CD4-positive, CD25-positive, alpha-beta regulatory T cell (primary cell): ENCODE measurements at places on chromosomes 7 and 10. TPM values are rescaled to one million over a fixed set of nuclear protein-coding genes. Genes with fewer than 3 reads are reported as not detected.

GRCh38 chr10:131318291-131318690 lies 6.8 kb upstream of the TCERG1L start:
- DNase-seq = no peak
- no peak overlapping the region for H3K4me3 ChIP-seq
- H3K36me3 ChIP-seq = no peaks in the 10 kb centered on the region
- no peak overlapping the region for H3K27ac ChIP-seq
- no peaks in the 10 kb centered on the region for H3K4me1 ChIP-seq
- H3K27me3 ChIP-seq = no peaks in the 10 kb centered on the region

Gene CRHR2
- polyA plus RNA-seq = not detected

Gene TIAL1
- polyA plus RNA-seq = 16.6 TPM

Gene NCF1
- 3.5 TPM for polyA plus RNA-seq

- no peaks in the 10 kb centered on the region for H3K4me1 ChIP-seq
- no peaks in the 10 kb centered on the region for H3K36me3 ChIP-seq
- no peak overlapping the region for H3K4me3 ChIP-seq
- H3K27ac ChIP-seq = no peak overlapping the region
Measured at GRCh38 chr10:78414380-78414779, 380.7 kb downstream of the RPS24 start.

Gene NODAL
- polyA plus RNA-seq = 0.17 TPM

Gene TDRD1
- polyA plus RNA-seq = 0.25 TPM

GRCh38 chr7:140981951-140982350 lies 32.8 kb downstream of the MRPS33 start:
- no peak overlapping the region for H3K27ac ChIP-seq
- peaks cover 12% of the 10 kb centered on the region for H3K27me3 ChIP-seq
- H3K36me3 ChIP-seq = no peaks in the 10 kb centered on the region
- no peak for DNase-seq
- no peaks in the 10 kb centered on the region for H3K4me1 ChIP-seq

Gene TAS2R41
- not detected for polyA plus RNA-seq

GRCh38 chr7:105799677-105800076 lies 76.7 kb downstream of the ATXN7L1 start:
- H3K27me3 ChIP-seq = no peaks in the 10 kb centered on the region
- H3K27ac ChIP-seq = peak overlapping the region; percentile 54
- peaks cover 5% of the 10 kb centered on the region for H3K36me3 ChIP-seq
- peaks cover 36% of the 10 kb centered on the region for H3K4me1 ChIP-seq
- DNase-seq = no peak

Gene SLC18A3
- not detected for polyA plus RNA-seq

- no peaks in the 10 kb centered on the region for H3K4me1 ChIP-seq
- H3K4me3 ChIP-seq = no peak overlapping the region
Measured at GRCh38 chr7:24192691-24193090, 91.3 kb upstream of the NPY start.

Gene LRRTM3
- not detected for polyA plus RNA-seq

Gene OR9A2
- not detected for polyA plus RNA-seq

DNA sequence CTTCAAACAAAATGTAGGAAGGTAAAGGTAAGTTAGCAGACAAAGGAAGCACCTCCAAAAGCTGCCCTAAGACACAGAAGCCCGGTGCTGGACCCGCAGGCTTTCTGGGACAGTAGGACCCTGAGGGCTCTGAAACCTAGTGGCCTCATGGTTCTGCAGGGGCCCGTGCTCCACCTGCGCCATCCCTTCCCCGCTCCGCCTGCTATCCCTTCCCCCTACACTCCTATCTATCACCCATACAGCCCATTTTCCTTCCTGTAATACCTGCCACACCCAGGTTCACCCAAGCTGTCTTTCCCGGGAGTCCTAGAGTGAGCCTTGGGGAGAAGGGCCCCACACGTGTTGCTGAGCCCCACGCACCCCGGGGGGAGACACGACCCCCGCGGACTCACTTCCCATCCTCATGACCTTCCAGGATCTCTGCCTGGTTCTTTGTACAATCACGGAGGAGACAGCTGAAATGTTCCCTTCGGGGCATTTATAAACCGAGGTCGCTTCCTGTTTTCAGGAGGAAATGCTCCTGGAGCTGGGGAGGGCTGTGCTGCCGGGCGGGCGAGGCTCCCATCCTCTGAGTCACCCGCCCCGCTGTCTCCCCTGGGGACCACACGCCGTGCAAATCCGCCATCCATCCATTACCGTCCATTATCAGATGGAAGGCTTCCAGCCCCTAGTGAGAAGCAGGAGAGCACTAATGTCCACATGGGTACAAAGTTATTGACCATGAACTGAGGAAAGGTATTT lies 251.7 kb upstream of the PITRM1 start:
- H3K27ac ChIP-seq = no peak overlapping the region
- H3K4me1 ChIP-seq = peaks cover 6% of the 10 kb centered on the region
- H3K27me3 ChIP-seq = no peaks in the 10 kb centered on the region
- DNase-seq = no peak

DNA sequence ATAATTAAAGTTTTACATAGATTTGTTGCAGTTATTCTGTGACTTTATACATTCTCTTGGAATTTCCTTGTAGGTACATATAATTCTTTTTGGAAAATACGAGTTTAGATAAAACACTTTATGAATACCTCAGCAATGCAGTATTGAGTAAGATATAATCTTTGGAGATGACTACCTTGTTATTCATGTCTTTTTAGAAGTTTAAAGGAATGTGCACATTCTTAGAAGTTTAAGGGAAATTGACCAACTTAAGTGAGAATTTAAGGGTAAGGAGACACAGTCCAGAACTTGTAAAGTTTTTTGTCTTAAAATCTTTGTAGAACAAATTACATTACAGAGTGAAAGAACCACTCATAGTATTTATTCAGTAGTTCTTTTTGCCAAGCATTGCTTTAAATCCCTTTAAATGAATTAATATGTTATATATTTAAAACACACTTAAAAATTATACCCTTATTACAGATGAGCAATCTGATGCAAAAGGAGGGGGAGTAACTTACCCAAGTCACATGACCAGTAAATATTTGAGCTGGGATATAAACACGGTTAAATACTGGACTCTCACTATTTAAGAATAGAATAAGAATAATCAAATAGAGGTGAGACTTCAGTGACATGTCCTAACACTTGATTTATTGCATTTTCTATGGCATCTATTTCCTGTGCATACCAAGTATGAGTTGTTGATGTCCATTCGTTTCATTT lies 139.5 kb upstream of the FERD3L start:
- DNase-seq = no peak
- no peaks in the 10 kb centered on the region for H3K27me3 ChIP-seq
- no peak overlapping the region for H3K27ac ChIP-seq
- H3K4me3 ChIP-seq = no peak overlapping the region
- H3K36me3 ChIP-seq = no peaks in the 10 kb centered on the region

Gene NRCAM
- not detected for polyA plus RNA-seq

DNA sequence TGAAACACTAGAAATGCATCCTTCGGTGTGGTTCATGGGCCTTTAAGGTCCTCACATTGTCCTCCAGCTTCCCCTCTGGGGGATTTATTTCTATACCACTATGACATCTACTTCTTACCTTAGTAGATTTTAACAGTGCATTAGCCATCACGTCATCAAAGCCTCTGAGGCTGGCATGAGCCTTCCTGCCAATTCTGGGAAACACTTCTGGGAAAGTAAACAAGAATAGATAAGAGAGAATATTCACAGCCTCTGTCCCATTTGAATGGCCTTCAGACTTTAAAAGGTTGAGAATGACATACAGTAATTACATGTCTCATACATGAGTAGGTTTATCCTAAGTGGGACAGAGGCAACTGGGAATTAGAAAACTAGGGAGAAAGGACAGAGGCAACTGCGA lies 89.7 kb downstream of the AMPH start:
- H3K36me3 ChIP-seq = no peaks in the 10 kb centered on the region
- no peak overlapping the region for H3K27ac ChIP-seq
- H3K4me1 ChIP-seq = no peaks in the 10 kb centered on the region
- H3K27me3 ChIP-seq = peaks cover 2% of the 10 kb centered on the region
- no peak overlapping the region for H3K4me3 ChIP-seq
- DNase-seq = no peak

Gene ICA1
- polyA plus RNA-seq = 21.9 TPM

DNA sequence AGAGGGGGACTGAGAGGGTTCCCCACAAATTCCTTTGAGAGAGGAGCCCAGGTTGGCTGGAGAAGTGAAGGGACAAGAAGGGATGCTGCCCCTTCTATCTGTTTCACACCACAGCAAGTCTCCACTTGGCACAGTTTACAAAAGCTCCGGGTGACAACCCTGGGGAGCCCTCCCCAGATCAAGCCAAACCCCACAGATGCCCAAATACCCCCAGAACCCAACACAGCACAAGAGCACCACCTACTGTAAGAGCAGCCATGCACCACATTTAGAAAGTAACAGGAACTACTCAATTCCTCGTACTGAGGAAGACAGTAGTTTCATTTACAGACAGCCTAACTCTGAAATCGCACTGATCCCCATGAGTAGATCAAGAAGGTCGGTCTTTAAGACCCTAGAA lies 67.8 kb upstream of the ATP6V0A4 start:
- H3K4me1 ChIP-seq = no peaks in the 10 kb centered on the region
- no peak overlapping the region for H3K4me3 ChIP-seq
- peak; percentile 38 for DNase-seq
- H3K27me3 ChIP-seq = no peaks in the 10 kb centered on the region
- H3K27ac ChIP-seq = no peak overlapping the region

GRCh38 chr7:68509603-68510002 lies 1088.7 kb upstream of the AUTS2 start:
- DNase-seq = no peak
- H3K27me3 ChIP-seq = no peaks in the 10 kb centered on the region
- no peak overlapping the region for H3K4me3 ChIP-seq

GRCh38 chr7:106639476-106640334 lies 21.3 kb downstream of the CCDC71L start:
- no peak overlapping the region for H3K4me3 ChIP-seq
- DNase-seq = no peak

GRCh38 chr10:87664276-87664701 lies 4.6 kb downstream of the PAPSS2 start:
- H3K4me1 ChIP-seq = peaks cover 9% of the 10 kb centered on the region
- no peak for DNase-seq
- no peak overlapping the region for H3K4me3 ChIP-seq
- peaks cover 29% of the 10 kb centered on the region for H3K27me3 ChIP-seq

DNA sequence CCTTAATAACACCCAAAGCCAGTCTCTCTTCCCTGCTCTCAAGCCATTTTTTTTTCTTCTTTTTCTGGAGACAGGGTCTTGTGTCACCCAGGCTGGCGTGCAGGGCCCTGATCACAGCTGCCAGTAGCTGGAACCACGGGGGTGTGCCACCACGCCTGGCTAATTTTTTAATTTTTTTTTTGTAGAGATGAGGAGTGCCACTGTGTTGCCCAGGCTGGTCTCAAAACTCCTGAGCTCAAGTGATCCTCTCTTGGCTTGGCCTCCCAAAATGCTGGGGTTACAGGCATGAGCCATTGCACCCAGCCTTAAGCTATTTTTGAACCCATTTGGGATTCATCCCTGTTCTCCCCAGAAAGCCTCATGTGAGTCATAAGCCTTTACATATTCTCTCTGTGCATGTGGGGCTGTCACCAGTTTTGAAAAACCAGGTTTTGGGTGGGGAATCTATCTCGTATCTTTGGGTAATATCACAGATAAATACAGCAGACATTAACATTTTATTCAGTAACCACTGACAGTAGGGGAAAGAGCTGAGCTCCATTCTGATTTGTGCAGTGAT lies 15.5 kb downstream of the ZNF487 start:
- peak overlapping the region; percentile 54 for H3K4me3 ChIP-seq
- no peaks in the 10 kb centered on the region for H3K36me3 ChIP-seq
- peaks cover 53% of the 10 kb centered on the region for H3K4me1 ChIP-seq
- no peaks in the 10 kb centered on the region for H3K27me3 ChIP-seq
- DNase-seq = no peak
- peak overlapping the region; percentile 92 for H3K27ac ChIP-seq

DNA sequence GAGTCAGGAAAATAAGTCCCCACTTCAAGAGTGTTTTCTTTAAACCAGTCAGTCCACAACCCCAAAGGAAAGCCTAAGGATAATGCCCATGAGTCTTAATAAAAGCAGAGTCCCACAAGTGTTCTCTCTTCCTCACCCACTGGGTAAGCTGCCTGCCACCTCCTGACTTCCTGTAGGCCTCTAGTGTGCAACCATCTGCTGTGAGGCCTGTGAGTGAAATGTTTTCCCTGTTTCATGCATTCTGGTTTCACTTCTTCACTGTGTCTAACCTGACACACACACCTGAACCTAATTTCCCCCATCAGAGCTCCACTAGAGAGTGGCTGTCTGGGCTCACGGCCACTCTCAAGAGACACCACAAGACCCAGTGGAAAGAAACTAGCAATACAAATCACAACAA lies 38.9 kb upstream of the GDF10 start:
- no peaks in the 10 kb centered on the region for H3K36me3 ChIP-seq
- no peak overlapping the region for H3K4me3 ChIP-seq

DNA sequence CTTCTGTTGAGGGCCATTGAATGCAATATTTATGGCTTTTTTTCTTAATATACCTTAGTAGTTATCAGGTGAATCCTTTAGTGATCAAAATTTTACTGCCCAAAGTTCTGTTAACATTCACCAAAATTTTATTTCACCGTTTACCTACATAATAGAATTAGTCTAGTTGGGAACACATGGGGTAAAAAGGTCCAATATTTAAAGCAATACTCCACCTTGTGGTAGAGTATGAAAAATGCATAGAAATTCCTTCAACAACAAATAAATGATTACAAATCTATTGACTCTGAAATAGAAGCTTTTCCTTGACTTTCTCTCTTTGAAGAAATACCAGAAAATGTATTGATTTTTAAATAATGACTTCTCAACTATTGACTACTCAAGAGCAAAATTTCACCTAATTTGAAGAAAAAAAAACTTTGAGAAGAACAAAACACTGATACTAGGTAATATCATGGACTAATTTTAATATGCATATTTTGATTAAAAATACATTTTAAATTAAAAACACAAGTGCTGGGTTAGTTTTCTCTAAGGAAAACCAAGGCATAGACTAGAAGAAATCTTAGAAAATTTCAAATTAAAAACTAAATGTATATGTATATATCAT lies 43.3 kb downstream of the POLR1F start:
- no peak overlapping the region for H3K4me3 ChIP-seq
- H3K27me3 ChIP-seq = no peaks in the 10 kb centered on the region
- no peak overlapping the region for H3K27ac ChIP-seq
- no peaks in the 10 kb centered on the region for H3K36me3 ChIP-seq
- DNase-seq = peak; percentile 20

GRCh38 chr7:12730523-12730922 lies 43.1 kb downstream of the ARL4A start:
- H3K36me3 ChIP-seq = no peaks in the 10 kb centered on the region
- H3K27ac ChIP-seq = no peak overlapping the region
- no peaks in the 10 kb centered on the region for H3K27me3 ChIP-seq
- peak overlapping the region; percentile 51 for H3K4me3 ChIP-seq
- H3K4me1 ChIP-seq = peaks cover 23% of the 10 kb centered on the region
- DNase-seq = no peak

Gene ATRNL1
- not detected for polyA plus RNA-seq

GRCh38 chr7:132240262-132240661 lies 336.0 kb downstream of the PLXNA4 start:
- H3K4me1 ChIP-seq = no peaks in the 10 kb centered on the region
- no peak overlapping the region for H3K4me3 ChIP-seq
- DNase-seq = no peak
- no peaks in the 10 kb centered on the region for H3K36me3 ChIP-seq
- peaks cover 3% of the 10 kb centered on the region for H3K27me3 ChIP-seq
- no peak overlapping the region for H3K27ac ChIP-seq

- H3K27ac ChIP-seq = no peak overlapping the region
- H3K4me3 ChIP-seq = no peak overlapping the region
- DNase-seq = no peak
- peaks cover 87% of the 10 kb centered on the region for H3K36me3 ChIP-seq
Measured at GRCh38 chr10:125761961-125762360, 13.7 kb downstream of the MMP21 start.

- H3K4me1 ChIP-seq = peaks cover 32% of the 10 kb centered on the region
- peaks cover 6% of the 10 kb centered on the region for H3K36me3 ChIP-seq
- H3K27me3 ChIP-seq = no peaks in the 10 kb centered on the region
- DNase-seq = no peak
- no peak overlapping the region for H3K27ac ChIP-seq
- no peak overlapping the region for H3K4me3 ChIP-seq
Measured at GRCh38 chr7:94512735-94513564, 3.3 kb downstream of the CASD1 start.

Gene DBNL
- 206 TPM for polyA plus RNA-seq
